Activated CD8-positive, alpha-beta T cell treated with anti-CD3 and anti-CD28 coated beads, Interleukin-2, amount 10 ng/mL, durations not matched to agents 7 days and 5 days (primary cell): ENCODE measurements at places on chromosomes 2 and 18. TPM values are rescaled to one million over a fixed set of nuclear protein-coding genes. Genes with fewer than 3 reads are reported as not detected.
A peak's percentile ranks its signal among the peaks of the same experiment; 100 is the strongest.

DNA sequence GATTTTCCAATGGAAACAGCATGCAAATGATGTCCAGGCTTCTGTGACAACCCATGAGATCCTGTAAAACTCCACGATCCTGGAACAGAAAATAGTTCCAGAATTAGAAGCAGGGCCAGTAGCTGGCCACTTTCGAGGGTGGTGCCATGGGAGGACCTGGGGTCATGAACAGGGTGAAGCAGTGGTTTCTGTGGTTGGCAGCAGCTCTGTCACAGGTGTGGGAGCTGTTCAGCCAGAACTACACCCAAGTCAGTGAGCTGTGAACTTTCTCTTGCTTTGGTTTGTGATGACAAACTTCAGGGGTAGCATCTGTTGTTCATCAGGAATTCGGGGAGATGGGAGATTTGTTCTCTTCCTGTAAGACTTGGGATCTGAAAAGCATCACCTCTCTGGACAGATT, 314.4 kb upstream of the NT5C1B start:
- no peak for DNase-seq
- H3K4me3 ChIP-seq, result no peak overlapping the region
- H3K27ac ChIP-seq, result no peak overlapping the region
- no peaks in the 10 kb centered on the region for H3K36me3 ChIP-seq

GRCh38 chr18:46250812-46251173, 146.6 kb downstream of the HAUS1 start:
- peak overlapping the region; percentile 67 for H3K4me3 ChIP-seq
- H3K36me3 ChIP-seq, result peaks cover 74% of the 10 kb centered on the region
- peak overlapping the region; percentile 93 for H3K27ac ChIP-seq
- no peaks in the 10 kb centered on the region for H3K27me3 ChIP-seq

- H3K27ac ChIP-seq, result no peak overlapping the region
- H3K27me3 ChIP-seq, result no peaks in the 10 kb centered on the region
- H3K36me3 ChIP-seq, result no peaks in the 10 kb centered on the region
These were observed 209.2 kb downstream of the MCFD2 start for GRCh38 chr2:46706264-46706983.

DNA sequence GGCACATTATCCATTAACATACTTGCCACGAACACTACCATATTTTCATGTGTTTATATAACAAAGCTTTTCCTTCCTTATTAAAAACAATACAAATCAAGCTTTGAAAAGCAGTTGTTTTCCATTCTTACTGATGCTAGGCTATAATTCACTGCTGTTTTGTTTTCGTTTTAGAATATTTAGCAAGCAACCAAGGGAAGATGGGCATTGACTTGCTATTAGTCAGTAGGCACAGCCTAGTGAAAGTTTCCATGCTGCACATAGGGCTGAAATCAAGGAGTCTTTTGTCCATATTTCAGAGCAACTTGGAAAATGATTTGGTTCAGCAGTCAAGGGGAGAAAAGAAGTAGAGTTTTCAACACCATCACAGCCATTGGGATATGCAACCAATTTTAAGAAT, 31.3 kb downstream of the BCL2 start:
- H3K27me3 ChIP-seq, result no peaks in the 10 kb centered on the region
- peaks cover 69% of the 10 kb centered on the region for H3K4me1 ChIP-seq
- no peak for DNase-seq
- H3K36me3 ChIP-seq, result peaks cover 28% of the 10 kb centered on the region

- H3K27me3 ChIP-seq, result no peaks in the 10 kb centered on the region
- H3K36me3 ChIP-seq, result no peaks in the 10 kb centered on the region
- H3K4me3 ChIP-seq, result no peak overlapping the region
- no peak overlapping the region for H3K27ac ChIP-seq
These were observed 294.6 kb downstream of the LRATD1 start for GRCh38 chr2:14927021-14927564.

DNA sequence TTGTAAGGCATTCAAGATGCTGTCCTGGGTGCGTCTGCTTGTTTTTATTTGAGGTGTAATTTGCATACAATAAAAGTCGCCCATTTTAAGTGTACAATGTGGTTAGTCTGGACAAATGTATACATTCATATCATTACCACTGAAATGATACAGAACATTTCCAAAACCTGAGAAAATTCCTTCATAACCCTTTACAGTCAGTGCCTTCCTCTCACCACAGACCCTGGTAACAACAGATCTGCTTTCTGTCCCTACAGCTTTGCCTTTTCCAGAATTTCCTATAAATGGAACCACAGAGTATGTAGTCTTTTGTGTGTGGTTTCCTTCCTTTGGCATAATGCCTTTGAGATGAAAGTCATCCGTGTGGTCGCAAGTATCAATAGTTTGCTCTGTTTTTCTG, 45.8 kb upstream of the NFU1 start:
- H3K27me3 ChIP-seq, result no peaks in the 10 kb centered on the region
- DNase-seq, result no peak
- peaks cover 41% of the 10 kb centered on the region for H3K36me3 ChIP-seq

DNA sequence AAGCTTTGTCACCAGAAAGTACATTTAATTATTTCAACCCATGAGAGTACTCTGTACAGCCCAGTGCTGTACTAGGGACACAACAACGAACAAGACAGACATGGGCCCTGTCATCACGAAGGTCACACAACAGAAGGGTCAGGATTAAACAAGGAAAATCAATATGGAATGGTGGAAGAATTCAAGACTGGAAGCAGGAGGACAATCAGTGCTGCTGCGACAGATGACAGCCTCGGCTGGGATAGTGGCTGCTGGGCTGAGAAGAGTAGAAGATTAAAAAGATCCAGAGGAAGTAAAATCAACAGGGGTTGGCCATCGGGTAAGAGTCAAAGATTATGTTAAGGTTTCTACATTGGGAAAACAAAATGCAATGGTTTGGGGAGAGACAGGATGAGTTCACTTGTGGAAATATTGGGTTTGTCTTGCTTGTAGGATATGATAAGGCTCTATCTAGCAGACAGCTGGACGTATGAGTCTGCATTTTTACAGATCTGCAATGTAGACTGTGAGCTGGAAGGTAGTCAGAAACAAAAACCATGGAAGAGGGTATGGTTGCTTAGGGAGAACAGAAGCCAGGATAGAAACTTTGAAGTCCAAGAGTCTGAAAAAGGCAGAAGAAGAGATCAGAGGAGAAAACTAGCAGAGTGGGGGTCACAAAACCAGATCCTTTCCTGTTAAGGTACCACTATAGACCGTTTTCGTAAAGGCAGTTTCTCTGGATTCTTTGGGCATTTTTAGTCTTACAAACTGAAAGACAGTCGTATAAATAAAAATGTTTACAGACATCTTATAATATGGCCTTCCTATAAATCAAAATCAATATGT, 84.1 kb downstream of the PRELID3A start:
- DNase-seq, result no peak
- no peak overlapping the region for H3K27ac ChIP-seq
- H3K27me3 ChIP-seq, result peaks cover 3% of the 10 kb centered on the region

DNA sequence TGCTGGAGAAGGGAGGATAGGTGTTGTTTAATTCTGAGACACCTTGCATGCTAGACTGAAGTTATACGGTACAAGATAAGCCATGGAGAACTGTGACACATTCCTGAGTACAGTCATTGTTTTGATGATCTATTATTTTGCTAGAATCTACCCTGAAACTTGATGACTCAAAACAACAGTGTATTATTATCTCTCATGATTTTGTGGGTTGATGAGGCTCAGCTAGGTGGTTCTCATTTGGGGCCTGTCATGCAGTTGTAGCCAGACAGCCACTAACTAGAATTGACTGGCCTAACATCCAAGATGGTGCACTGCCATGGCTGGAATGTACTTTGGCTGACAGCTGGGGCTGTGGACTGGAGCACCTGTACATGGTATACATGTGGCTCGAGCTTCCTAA, 5.4 kb upstream of the IL1R1 start:
- H3K36me3 ChIP-seq, result peaks cover 10% of the 10 kb centered on the region
- peaks cover 16% of the 10 kb centered on the region for H3K27me3 ChIP-seq
- no peak for DNase-seq
- H3K4me1 ChIP-seq, result peaks cover 22% of the 10 kb centered on the region
- no peak overlapping the region for H3K27ac ChIP-seq

The LHCGR gene
- total RNA-seq, result not detected

The HOXD9 gene
- total RNA-seq, result not detected

The ERICH2 gene
- total RNA-seq, result not detected

The CNGA3 gene
- not detected for total RNA-seq

The FAM228A gene
- not detected for total RNA-seq
